ENCODE measurements at places on chromosomes 7 and 10.

DNA sequence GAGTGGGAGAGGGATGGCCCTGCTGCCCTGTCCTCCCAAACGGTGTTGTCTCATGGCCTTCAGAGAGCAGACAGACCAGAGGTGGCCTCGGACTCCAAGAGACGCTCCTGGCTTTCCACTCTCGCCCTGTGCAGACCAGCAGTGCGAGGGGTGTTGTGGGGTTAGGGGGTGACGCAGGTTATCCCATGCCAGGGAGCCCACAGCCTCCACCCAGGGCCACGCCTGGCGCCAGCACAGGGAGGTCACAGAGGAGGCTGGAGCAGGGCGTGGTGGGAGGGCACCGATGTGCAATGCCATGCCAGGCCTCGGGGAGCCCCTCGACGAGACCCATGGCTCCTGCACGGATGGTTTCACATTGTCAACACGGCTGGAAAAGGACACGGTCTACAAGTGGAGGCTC lies 52.1 kb downstream of the INPP5A start:
- DNase-seq: no peak

GRCh38 chr10:52540479-52540984 lies 226.5 kb downstream of the DKK1 start:
- DNase-seq: no peak

DNA sequence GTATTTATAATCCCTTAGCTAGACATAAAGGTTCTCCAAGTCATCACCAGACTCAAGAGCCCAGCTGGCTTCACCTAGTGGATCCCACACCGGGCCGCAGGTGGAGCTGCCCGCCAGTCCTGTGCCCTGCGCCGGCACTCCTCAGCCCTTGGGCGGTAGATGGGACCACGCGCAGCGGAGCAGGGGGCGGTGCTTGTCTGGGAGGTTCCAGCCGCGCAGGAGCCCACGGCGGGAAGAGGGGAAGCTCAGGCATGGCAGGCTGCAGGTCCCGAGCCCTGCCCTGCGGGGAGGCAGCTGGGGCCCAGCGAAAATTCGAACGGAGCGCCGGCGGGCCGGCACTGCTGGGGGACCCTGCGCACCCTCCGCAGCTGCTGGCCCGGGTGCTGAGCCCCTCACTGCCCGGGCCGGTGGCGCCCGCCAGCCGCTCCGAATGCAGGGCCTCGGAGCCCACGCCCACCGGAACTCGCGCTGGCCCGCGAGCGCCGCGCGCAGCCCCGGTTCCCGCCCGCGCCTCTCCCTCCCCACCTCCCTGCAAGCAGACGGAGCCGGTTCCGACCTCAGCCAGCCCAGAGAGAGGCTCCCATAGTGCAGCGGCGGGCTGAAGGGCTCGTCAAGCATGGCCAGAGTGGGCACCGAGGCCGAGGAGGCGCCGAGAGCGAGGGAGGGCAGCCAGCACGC lies 675.6 kb downstream of the REEP3 start:
- no peak for DNase-seq

GRCh38 chr10:15794569-15794968 lies 65.7 kb downstream of the MINDY3 start:
- DNase-seq: no peak

GRCh38 chr7:112431803-112432202 lies 18.5 kb upstream of the IFRD1 start:
- DNase-seq: no peak

GRCh38 chr7:138359870-138360559 lies 100.0 kb upstream of the TRIM24 start:
- no peak for DNase-seq

DNA sequence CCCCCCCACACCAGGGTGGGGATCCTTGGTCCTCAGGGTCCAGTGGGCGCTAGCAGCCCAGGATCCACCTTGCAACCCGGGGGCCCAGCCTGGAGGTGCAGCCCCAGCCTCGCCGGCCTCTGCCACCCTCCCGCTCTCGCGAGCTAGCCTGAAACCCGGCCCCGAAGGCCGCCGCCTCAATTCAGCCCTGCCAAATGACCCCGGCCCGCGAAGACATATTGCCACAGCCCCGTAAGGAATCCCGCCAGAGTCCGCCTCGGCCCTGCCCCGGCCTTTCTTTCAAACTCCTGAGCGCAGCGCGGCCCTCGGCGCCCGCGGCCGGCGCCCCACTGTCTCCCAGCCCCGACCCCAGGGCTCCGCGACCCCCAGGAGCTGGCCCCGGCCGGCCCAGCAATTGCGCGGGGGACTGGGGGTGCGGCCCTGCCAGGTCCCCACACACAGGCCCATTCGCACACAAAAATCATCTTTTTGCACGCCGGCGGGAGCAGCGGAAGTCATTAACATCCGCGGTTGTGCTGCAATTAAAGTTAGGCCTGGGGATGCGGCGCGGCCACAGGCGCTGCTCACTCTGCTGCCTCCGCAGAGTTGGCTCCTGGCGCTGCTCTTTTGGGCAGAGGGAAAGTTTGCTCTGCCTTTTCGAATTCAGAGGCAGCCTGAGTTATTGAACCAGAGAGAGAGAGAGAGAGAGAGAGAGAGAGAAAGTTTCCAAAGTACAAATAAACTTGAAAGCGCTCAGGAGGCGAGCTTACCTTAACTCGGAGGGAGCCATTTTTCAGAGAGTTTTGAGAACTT lies 4.0 kb downstream of the HOXA5 start:
- DNase-seq: no peak

DNA sequence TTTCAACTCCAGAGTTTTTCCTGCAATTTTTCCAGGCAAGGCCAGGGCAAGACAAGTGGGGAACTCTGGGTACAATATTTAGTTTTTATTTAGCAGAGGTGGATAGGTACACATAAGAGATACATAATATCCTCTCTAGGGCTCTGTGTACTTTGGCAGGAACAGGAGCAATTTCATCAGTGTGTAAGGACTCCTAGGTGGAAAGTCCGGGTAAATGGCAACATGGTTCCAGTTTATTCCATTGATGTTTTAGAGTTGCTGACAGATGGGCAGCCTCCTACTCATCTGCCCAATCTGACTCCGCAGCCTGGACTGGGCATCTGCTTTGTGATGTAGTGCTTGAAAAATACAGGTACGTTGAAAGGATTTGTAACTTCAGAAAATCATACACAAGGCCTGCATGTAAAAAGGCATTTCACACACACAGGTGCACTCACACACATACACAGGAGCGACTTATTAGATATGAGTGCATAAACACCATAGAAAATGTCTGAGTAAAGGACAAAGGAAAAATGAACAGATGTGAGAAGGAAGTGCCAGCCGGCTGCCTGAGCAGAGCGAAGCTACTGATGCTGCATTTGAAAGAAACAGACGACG lies 5.7 kb downstream of the PON1 start:
- no peak for DNase-seq

DNA sequence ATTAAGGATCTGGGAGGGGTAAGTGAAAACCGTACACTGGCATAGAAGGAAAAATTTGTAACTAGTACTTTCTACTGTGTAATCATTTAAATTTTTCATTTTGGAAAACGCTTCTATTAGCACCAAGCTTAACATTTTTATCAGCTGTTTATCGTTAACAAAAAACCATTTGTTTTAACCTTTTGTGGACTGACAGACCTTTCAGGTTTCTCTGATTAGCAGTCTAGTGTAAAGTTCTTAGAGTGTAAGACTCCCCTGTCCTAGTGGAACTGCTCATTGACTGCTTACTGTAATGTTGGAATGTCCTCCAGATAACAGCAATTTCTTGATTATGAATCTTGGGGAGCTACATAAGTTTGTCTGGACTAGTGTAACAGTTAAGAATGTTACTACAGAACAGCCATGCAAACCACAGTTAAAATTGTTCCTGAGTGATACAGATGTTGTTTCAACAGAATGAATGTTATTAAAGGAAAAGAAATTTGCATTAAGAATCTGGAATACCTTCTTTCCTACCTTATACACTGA lies 2.0 kb downstream of the DBF4 start:
- no peak for DNase-seq

GRCh38 chr7:132080967-132081668 lies 495.2 kb downstream of the PLXNA4 start:
- no peak for DNase-seq

DNA sequence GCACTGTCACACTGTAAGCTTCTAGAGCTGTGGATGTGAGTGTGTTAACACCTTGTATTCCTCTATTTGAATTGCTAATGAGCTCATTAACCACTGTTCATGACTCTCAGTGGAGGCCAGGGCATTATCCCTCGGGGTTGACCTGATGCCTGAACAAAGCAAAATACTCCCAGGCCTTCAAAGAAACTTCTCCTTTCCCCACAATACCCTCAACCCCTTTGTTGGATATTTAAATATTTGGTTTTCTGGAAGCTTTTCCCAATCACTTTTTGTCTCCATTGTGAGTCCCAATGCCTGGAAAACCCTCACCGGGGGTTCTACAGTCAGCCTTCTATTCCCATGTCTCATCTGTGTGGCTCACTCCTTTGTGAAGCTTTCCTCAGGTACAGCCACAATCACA lies 780.1 kb downstream of the PHTF2 start:
- DNase-seq: no peak

DNA sequence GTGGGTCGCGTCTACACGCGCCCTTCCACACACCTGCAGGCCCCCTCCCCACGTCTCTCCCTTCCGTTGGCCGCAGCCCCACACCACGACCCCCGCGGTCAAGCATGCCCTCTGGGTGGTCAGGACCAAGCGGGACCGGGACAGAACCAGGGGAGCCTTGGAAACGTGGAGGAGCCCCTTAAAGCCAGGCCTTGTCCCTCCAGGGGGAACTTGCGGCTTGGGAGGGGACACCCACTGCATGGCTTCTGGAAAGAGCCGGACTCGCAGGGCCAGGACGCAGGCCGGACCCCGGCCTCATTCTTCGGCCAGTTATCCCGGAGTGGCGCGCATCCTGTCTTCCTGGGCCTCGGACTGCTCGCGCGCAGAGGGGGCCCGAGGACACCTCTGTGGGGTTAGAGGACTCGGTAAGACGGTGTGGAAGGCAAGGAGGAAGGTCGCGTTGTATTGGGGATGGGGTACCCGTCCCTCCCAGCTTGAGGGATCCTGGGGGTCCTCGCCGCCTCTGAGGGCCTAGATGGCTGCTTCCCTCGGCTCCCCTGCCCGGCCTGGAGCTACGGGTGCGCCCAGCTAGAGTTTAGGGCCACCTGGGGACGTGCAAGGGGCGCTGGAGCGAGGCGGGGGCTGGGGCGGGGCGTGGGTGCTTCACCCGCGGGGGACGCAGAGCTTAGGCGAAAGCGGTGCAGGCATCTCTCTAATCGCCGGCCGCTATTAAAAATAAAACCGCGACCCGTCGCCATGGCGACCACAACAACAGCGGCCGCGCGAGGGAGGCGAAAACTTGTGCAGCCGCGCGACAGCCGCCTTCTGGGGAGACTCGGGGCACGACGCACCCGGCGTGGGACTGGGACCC lies 1.8 kb upstream of the PDGFA start:
- no peak for DNase-seq

- DNase-seq: no peak
Observed at GRCh38 chr7:151838861-151839381, 38.0 kb downstream of the PRKAG2 start.

DNA sequence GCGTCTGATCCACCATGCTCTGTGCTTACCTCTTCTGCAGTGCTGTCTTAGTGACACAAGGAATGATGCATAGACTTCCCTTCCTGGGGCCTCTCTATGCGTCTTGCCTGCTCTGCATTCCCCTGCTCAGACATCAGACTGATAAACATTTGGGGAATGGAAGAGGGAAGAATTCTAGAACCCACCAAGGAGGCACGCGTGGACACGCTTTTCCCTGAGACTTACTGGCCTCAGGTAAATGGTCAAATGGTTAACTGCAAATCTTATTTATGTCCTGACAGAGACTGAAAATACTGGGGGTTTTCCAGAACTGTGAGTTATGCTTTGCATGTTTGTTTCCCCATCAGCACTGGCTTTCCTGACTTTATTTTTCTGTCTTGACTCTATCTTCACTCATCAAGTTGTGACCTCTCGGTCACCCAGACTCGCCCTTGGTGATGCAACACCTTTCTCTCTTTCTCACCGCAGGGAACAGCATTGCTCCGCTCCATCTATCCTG lies 285.9 kb upstream of the FZD8 start:
- no peak for DNase-seq

GRCh38 chr10:109534193-109534592 lies 389.1 kb downstream of the XPNPEP1 start:
- DNase-seq: no peak

- no peak for DNase-seq
Observed at GRCh38 chr10:126073606-126074005, 177.2 kb downstream of the FANK1 start.

DNA sequence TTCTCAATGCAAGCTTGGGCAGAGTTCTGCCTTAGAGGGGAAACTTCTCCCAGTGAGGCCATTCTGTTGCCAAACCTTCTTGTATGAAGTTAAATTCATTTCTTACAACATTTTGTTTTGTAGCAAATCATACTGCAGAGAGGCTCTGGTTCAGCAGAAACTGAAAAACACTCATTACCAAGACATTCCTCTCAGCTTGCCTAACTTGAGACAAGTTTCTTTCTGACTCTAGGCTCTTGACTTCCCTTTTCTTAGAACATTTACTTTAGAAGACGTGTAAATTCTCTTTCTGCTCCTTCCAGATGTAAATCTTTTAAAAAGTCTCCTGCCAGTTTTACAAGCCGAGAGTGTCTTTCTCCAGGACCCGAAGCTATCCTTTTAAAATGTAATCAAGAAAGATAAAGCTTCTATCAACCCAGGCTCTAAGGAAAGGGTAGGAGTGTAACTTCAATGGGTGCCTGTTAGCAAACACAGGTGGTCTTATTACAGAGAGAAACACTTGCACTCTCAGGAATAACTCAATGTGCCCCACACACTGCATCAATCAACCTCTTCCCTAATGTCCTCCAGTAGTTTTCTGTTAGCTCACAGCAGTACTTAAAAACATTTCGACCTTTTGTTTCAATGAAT lies 80.5 kb upstream of the TAS2R16 start:
- no peak for DNase-seq

DNA sequence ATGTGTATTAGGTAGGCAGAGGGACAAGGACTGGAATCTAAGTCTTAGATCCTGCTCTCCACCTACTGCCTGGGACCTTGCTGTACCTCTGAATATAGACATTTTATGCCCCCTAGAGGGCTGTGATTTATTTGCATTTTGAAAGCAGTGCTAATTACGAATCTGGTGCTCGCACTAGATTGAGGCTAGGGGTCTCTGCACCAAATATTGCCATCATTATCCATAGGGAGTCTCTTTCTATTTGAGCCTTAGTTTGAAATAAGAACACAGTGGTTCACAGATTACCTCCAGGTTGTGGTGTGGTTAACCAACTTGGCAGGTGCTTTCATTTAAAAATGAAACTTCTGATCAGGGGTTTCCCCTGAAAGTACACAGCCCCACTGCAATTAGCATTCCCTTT lies 41.8 kb downstream of the CNNM1 start:
- no peak for DNase-seq

DNA sequence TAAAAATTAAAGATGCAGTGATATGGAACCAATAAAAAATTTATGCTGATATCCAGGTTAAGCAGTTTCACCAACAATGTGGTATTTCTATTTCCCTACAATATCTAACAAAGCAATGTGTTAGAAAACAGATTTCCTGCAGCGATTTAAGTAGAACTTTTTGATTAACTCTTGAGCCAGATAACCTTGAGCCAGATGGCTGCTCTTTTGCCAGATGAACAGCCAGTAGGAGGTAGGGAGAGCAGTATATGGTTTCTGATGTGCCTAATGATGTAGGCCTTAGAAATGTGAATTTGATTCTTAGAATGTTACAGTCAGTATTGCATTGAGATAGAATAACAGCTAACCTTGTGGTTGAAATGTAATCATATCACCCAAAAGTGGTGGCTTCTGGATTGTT lies 31.1 kb downstream of the STAMBPL1 start:
- DNase-seq: no peak

Data from activated T-helper 1 cell treated with anti-CD3 and anti-CD28 coated beads, Interleukin-2, amount 50 U/mL, for 16 hours (primary cell).